ENCODE measurements at places on chromosomes 1 and 21. TPM values are rescaled to one million over a fixed set of nuclear protein-coding genes. Genes with fewer than 3 reads are reported as not detected.
A peak's percentile ranks its signal among the peaks of the same experiment; 100 is the strongest.

DNA sequence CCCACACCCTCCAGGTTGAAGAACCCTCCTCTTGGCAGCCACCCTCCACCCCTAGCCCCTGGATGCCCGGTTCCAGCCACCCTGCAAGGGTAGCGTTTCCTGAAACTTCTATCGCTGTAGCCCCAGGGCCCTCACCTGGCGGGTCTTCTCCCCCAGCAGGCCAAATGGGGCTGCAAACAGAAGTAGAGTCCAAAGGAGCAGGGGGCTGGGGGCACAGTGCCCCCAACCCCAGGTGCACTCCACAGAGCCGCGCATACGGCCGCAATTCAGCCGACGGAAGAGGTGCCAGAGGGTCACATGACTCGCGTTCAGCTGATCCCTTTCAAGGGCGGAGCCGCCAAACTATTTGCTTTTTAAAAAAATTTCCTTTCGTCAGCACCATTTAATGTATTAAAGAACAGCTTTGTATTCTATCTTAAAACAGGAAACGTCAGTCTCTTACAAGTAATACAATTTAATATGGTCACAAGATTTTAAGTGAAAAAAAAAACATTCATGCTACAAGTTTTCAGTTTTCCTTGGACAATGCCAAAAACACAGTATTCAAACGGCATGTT is at the start of gene GLMP:
Gene GLMP (minus strand): TSS at position 289 of the 557 bp plus-strand sequence. CDS start 34 bp downstream, at position 255.
- DNase-seq = peak; percentile 75

DNA sequence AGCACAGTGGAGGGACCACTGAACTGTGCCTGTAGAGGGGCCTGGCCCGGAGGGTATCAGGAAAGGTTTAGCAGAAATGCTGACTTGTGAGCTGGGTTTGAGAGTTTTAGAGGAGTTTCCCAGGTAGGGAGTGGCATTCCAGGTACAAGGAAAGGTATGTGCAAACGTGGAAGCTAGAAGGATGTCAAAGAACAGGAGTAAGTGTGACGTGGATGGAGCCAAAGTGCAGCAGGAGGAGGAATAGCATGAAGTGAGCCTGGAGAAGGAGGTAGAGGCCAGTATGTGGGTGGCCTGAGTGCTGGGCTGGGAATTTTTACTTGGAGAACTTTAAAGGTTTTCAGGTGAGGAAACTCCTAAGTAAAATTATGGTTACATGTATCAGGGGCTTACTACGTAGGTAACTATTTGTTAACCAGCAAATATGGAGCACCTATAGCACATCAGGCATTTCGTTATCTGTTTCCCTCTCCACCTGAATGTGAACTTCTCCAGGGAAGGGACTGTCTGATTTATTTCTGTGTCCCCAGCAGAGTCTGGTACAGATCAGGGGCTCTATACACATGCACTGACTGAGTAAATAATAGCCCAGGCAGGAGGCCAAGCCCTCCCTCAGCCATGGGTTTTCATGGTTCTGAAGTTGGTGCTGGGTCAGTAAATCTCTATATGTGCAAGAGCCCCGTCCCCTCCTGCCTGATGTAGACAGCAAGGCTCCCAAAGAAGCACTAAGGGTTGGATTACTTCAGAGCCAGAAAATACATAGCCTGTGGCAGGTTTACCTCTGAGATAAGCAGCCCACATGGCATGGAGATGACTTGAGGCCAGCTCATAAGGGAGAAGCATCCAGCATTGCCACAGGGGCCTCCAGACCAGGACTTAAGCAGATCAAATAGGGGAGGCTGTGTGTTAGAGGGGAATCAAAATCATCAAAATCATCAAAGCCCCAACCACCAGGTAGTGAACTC is 43.4 kb downstream of the CDCP2 start:
- DNase-seq = no peak

DNA sequence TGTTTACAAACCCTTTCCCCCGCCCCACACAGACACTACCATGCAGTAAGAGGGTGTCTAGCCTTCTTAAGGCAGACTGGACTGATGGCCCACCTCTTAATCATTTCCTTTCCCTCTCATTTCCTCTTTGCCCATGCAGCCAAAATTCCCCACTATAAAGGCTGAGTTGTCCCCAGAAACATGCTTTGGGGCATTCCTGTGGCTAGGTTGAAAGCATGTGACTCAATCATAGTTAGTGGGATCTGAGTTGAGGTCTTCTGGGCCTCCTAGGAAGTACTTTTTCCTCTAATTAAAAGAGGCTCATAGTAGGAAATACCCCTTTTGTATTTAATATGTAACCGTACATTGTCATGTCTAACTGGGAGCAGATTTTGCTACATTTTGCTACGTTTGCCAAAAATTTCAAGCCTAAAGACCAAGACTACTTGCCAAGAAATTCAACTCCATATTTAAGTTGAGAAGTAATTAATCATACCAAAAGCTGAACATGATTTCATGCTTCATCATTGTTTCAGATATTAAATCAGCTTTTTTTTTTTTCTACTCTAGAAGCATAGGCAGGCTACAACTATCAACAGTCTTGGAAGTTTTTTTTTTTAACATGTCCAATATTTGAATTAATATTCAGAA is 174.7 kb downstream of the ADGRL4 start:
- DNase-seq = no peak

DNA sequence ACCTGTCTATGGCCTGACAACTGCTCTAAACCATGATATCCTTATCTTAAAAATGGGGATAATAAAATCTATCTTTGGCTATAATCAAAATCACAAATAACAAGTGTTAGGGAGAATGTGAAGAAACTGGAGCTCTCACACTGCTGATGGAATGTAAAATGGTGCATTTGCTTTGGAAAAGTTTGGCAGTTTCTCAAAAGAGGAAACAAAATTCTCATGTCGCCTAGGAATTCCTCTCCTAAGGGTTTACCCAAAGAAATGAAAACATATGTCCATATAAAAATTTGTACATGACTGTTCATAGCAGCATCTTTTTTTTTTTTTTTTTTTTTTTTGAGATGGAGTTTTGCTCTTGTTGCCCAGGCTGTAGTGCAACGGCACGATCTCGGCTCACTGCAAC is 64.3 kb downstream of the ZNF281 start:
- no peak for DNase-seq

DNA sequence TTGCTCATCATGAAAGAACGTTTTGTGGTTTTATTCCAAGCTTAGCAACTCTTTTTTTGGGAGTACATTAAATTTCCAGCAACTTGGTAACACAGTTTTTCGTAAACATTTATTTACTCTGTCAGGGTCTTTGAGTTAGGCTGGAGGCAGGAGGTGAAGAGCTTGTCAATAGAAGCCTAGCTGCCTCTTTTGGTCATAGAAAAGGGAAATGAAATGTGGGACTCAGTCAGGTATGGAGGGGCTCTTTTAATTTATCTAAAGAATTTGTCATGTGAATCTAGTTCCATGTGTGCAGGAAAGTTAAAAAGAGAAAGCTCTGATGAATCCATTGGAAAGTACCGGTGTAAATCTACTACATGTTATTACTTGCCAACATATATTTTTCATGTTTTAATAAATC is 45.9 kb upstream of the PRMT6 start:
- DNase-seq = no peak

BMP8A gene
- 6.0 TPM for total RNA-seq

DNA sequence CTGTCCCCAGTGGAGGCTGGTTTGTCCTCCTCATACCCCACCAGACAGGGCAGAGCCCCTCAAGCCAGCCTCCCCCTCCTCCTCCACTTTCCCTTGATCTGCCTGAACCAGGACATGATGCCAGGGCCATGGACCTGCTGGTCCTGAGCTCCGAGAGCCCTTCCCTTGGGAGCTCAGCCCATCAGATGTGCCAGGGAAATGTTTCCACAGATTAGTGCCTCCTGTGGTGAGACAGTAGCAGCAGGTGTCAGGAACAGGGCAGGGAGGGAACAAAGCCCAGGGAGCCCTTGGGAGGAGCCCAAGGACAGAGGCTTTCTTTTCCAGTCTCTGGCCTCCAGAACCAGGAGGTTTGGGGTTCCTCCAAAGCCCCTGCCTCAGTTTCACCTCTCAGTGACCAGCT is 14.6 kb upstream of the SLC41A1 start:
- no peak for DNase-seq

DNA sequence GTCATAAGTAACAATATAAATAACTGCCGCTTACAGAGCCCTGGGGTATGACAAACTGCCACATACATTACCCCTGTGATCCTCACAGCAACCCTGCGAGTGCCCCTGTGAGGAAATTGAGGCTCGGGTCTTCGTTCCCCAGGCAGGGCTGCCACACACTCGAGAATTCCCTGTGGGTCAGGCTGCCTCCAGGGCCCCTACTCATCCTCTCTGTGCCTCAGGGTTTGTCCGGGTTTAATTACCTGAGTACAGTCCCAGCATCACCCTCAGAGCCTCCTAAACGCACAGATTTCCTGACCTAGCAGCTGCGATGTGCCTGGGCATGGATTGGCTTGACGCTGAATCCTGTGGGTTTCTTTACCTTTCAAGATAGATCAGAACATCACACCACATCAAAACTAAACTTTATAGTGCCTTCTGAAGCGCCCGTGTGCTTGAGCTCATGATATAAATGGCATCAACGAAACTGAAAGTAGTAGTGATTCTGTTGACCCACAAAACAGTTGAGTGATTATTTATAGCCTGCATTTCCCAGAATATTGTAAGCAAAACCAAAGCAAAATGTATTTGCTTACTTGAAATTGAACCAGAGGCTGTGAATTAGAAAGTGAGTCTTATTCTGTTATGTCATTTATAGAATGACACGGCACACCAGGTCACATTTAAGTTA is 14.0 kb downstream of the SLC37A1 start:
- no peak for DNase-seq

- no peak for DNase-seq
Measured at GRCh38 chr1:231189683-231190270, 27.9 kb downstream of the TRIM67 start.

- DNase-seq = no peak
Measured at GRCh38 chr1:164433141-164433817, 125.7 kb upstream of the PBX1 start.

DNA sequence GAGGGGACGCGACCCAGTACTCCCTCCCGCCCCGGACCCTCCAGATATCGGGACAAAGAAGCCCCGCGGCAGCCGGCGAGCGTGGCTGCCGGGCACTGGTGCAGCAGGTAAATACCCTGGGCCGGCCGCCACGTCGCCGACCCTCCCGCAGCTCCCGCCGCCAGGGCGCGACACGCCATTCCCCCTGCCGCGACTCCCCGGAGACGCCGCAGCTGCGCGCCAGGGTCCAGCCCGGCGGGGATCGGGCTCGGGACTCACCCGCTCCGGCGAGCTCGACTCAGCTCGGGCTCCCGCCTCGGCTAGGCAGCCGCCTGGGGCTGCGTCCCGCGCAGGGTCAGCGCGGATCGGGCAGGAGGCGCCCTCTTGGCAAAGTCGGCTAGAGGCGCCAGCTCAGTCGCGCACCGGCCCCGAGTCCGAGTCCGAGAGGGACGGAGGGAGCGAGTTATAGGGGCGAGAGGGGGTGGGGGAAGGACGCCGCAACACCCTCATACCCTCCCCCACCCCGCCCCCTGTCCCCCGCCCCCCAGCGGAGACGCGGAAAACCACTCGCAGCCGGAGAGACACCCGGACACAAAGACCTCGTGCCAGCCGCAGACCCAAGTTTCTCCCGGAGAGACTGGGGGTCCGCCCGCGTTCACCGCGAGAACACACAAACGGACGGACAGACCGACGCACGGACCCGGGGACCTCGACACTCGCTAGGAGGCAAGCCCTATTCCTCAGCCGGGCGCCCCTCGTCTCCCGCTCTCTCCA is 985 bp downstream of the SYT6 start:
- no peak for DNase-seq

DNA sequence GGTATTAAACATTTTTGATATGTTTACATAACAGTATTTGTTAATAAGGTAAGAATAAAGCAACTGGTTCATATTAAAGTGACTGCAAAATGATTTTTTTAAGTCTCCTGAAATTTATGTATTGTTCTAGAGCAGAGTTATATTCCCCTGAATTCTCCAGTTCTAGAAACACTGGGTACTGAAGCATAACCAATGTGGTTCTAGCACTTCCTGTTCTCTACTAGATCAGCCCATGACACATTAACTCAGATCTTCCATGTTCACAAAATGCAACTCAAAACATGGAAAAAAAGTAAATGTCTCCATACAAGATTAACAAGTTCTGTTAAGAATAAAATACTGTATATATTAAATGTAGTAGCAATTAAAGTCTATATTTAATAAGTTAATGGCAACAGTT is 3.9 kb downstream of the NEGR1 start:
- DNase-seq = no peak

FOXD3 gene
- 37.6 TPM for total RNA-seq

SPATA17 gene
- total RNA-seq = 0.98 TPM

DNA sequence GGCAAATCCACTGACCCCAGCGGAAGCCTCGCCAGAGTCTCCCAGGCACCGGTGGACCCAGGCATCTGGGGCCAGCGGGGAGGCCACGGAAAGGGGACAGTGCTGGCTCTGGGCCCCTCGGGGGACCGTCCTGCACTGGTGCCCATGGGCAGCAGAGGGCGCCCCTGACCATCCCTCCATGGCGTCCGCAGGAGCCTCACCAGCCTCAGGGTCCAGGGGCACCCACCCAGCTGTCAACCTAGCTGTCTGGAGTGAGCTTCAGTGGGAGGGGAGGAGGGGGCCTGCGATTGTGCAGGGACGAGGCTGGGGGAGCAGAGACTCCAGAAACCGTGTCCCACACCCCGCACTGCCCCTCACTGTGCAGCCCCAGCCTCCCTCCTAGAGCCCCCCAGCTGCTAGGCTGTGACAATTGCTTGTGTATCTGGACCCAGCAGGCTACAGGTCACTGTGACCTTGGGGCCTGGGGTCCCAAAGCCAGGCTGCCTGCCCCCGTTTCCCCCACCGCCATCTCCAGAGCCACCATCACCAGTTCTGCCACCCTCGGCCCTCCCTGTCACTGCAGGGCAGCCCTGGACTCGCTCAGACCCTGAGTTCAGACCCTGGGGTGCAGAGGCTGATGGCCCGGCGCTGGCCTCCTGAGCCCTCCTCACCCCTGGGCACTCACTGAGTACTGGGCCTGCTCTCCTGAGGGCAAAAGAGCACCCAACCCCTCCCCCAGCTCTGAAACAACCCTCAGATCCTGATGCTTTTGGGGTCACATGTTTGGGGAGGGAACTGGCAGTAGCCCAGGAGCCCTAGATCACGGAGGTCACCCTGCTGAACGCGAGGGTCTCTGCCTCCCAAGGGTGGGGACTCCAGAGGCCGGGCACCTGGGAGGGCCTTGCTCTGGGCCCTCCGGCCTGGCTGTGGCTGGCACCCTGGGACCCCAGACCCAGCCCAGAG is 10.6 kb upstream of the COL6A1 start:
- DNase-seq = no peak

DNA sequence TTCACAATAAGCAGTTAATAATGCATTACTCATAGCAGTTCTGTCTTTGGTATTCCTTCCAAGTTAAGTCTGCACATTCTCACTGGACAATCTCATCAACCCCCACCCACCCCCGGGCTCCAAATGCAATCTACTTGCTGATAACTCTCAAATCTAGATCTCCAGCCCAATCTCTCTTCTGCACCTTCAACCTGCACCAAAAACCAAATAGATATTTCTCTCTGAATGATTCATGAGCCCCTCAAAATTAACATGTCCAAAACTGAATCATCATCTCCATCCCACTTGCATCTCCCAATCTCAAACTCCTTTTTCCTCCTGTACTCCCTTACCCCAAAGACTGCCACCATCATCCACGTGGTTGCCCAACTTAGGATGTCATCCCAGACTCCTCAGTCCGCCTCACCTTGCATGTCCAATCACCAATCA is 2.7 kb downstream of the DOCK7 start:
- no peak for DNase-seq

- no peak for DNase-seq
Measured at GRCh38 chr1:28247612-28248272, 11.6 kb upstream of the SESN2 start.

SPRR1A gene
- total RNA-seq = not detected
